ENCODE measurements at places on chromosomes 4 and X.

DNA sequence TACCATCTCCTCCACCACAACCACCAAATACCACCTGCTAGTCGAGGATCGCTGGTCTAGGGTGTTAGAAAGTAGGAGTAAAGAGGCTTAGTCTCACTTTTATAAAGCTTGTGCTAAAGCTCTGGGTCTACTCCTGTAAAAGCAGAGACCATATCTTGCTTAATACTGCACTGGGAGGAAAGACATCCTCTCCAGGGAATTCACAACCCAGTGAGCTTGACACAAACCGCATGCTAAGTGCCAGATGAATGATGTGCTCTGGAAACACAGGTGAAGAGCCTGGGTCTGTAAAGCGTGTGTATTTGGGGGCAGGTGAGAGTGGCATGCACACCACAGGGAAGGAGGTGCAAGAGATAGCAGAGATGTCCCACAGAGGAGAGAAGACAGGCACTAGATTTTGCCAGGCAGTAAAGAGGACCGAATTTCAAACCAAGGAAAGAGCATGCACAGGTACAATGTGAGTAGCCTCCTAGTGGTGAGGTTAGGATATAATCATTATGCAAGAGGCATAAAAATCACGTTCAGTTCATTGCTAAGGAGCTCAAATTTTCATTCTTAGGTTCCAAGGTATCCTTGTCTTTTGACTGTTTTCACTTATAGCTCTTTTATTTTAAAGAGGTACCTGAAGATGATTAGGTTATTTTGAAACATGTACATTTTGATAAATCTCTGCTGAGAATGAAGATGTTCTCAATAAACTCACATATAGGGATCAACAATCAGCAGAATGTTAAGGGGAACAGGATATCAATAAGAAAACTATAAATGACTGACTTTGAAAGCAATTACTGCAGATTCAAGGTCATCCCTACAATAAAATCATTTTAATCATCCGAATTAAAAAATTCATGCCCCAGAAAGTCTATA, 20.7 kb downstream of the TAPT1 start:
- DNase-seq = no peak

DNA sequence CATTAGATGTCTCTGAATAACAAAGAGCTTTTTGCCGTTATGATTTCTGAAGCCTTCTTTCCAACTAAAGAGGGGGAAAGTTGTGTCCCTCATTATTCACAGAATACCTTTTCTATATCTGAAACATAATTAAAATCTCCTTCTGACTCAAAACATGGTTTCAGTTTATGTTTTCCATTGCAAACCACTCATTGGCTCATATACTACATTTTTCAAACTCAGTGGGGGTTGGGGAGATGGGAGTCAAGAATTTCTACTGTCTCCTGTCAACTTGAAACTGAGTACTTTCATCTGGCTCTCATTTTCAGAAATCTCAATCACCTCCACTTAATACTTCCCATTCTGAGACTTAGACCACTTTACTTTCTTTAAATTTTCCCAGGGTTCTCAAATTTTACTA, 1839.5 kb upstream of the PCDH10 start:
- DNase-seq = no peak

DNA sequence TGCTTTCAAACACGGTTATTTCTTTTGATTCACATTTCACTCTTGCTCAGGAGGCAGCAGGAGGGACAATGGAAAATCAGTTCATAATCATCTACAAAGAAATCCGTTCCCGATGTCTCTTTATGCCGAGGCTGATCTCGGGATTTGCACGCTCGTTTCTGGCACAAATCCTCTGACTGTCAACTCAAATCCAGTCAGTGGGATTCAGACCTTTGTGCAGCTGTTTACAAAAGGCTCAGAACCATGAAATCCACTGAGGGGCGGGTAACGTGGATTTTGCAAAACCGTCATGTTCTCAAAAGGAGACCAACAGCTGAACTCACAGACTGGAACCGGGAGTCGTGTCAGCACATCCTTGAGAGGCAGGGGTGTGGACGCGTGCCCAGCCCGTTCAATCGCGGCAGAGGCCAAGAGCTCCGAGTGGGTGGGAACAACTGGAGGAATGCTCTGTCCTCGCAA, 46.4 kb downstream of the ACOX3 start:
- no peak for DNase-seq

DNA sequence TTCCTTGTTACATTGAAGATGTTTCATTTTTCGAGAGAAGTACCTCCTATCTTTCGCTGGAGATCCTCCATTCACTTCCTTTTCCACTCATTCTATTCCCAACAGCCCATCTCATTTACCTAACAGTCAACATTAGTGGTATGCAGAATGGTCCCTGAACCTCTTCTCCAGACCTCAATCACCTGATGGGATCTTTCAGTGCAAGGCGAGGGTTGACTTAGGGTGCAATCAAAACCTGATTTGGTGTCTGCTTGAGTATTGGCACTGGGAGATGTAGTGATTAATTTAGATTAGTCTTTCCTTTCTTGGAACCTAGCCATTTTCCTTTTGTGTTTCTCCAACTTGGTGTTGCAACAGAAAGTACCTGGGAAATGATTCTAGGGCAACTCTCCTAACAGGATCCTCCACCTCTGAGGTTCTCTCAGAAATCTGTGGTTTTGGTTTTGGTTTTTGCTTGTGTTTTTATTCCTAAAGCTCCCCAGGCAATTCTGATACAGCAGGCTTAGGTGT, 18.4 kb downstream of the DDX3X start:
- no peak for DNase-seq

- no peak for DNase-seq
Observed at GRCh38 chrX:7996414-7996813, 69.2 kb upstream of the PNPLA4 start.

GRCh38 chrX:45050558-45050957, 150.1 kb downstream of the DIPK2B start:
- no peak for DNase-seq

DNA sequence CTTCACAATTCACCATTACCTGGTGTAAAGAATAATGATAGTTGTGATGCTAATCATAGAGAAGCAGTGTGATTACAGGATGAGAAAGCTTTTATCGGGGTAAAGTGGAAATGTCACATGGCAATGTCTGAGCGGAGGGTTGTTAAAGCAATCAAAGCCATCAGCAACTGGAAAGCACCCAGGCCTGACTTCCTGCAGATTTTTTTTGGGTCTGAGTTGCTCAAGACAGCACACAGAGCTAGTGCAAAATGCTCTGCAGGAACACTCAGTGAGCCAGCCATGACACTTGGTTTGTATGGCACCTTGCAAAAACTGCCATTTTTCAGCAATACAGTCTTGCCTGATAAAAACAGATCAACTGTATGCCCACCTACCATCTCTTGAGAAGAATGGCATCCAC, 152.9 kb downstream of the COL4A6 start:
- DNase-seq = no peak

GRCh38 chrX:108731153-108731552, 5.2 kb downstream of the IRS4 start:
- no peak for DNase-seq

DNA sequence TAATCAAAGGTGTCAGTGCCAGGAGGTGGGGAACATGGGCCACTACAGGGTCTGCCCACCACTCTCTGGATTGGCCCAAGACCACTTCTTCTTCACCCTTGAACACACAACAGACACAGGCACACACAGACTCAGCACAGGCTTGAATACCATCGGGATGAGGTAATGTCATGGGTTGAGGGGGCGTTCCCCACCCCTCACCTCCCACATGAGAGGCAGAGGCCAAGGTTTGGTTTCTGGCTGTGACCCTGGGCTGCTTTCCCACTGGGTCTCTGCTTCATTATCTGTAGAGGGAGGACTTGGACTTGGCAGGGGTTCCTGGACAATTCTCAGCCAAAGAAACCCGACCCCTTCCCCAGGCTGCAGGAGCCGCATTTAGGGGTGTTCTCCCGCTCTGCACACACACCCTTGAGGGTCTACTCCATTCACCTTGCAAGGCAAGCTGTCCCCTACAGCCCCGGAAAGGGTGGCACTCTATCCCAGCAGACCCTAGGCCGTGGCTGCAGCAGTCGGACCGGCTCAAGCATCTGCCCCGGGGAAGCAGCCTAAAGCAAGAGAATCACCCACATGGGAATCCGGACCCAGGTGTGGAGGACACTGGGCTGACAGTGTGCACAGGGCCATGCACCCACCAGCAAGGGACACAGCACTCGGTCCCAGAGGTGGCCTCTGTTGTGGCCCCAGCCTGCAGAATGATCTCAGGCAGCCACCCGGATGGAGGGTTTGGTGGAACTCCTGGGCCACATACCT, 62.4 kb downstream of the TRMT44 start:
- DNase-seq = no peak

DNA sequence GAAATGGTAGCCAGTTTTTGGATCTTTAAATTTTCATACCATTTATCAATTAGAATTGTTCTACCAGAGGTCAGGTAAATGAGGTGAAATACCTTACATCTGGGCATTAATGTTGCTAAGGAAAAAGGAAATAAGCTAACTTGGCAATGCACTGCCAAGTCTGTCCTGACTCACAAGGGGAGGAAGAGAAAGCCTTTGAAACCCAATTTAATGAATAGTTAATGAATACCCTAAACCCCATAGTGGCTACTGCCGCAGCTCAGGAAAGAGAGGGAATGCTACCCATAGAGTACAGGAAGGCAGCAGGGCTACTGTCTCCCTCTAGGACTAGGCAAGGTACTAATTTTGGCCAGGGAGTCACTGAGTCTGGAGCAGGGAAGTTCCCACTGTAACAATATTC, 16.8 kb upstream of the DHX15 start:
- DNase-seq = no peak

GRCh38 chrX:12771445-12772069, 19.7 kb upstream of the PRPS2 start:
- DNase-seq = peak; percentile 52

DNA sequence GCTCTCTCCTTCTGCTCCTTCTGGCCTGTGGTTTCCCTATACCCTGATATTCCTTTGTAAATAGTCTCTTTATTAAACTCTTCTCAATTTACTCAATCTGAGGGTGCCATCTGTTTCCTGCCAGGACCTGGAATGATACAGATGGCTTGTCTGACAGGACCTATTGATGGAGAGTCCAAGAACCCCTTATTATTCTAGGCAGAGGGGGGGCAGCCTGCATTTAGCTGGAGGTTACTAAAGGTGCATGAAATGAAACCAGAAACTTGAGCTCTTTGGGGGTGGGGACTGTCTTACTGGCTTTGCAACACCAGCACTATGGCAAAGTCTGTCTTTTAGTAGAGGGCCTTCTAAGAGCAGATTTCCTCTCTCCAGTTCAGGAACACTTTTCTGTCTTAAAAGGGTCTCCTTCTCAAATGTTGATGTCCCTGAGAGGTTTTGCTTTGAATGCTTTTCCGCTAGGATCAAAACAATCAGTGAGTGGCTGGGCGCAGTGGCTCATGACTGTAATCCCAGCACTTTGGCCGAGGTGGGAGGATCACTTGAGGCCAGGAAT, 162.5 kb upstream of the MED14 start:
- DNase-seq = no peak

DNA sequence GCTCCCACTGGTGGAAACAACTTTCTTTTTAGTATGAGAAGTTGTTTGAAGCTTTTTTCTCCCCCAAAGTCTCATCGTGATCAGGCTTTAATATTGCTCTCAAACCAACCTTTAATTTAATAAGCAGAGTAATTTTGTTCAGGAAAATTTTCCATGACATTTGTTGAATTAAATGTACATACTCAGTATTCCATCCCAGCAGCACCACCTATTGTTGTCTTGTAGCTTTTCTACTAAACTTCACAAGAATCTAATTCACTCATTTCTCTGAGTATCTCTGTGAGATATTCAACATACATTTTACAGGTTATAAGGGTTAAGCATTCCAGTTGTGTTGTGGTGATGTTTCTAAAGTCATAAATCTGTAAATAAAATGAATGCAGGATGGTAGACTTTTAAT, 218.3 kb upstream of the HAND2 start:
- DNase-seq = no peak

DNA sequence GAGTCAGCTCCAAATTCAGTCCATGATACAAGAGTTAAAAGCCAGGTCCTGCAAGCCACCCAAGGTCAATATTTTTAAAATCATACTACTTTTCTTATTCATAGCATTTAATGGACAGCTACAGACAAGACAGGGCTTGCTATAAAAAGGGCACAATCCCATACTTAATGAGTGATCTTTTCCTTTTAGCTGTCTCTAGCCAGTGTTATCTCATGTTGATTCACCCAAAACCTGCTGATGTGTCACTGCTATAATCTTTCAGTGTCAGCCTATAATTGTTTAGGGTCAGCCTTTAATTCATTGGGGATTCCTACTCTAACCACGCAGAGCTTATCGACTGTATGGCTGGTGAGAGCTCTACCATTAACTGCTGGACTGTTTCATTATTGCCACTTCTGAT, 51.2 kb upstream of the HCCS start:
- no peak for DNase-seq

- DNase-seq = no peak
Observed at GRCh38 chr4:137892134-137892533, 350.0 kb downstream of the SLC7A11 start.

GRCh38 chr4:53804719-53805118, 213.4 kb upstream of the LNX1 start:
- DNase-seq = peak; percentile 69

GRCh38 chrX:23936180-23936579, 28.4 kb downstream of the CXorf58 start:
- DNase-seq = no peak

DNA sequence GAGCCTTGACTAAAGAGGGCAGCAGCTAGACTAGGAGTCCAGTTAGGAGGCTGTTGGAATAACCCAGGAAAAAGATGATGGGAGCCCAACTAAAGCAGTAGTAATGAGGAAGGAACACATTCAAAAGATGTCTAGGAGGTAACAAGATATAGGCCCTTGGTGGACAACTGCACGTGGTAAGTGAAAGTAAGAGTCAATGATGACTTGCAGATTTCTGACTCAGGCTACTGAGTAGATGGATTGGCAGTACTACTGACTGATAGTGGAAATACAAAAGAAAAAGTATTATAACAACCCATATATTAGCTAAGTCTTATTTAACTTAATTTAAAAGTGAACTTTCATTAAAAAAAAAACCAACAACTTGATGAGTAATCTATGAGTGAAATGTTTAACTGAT, 74.0 kb downstream of the PAK3 start:
- DNase-seq = no peak

DNA sequence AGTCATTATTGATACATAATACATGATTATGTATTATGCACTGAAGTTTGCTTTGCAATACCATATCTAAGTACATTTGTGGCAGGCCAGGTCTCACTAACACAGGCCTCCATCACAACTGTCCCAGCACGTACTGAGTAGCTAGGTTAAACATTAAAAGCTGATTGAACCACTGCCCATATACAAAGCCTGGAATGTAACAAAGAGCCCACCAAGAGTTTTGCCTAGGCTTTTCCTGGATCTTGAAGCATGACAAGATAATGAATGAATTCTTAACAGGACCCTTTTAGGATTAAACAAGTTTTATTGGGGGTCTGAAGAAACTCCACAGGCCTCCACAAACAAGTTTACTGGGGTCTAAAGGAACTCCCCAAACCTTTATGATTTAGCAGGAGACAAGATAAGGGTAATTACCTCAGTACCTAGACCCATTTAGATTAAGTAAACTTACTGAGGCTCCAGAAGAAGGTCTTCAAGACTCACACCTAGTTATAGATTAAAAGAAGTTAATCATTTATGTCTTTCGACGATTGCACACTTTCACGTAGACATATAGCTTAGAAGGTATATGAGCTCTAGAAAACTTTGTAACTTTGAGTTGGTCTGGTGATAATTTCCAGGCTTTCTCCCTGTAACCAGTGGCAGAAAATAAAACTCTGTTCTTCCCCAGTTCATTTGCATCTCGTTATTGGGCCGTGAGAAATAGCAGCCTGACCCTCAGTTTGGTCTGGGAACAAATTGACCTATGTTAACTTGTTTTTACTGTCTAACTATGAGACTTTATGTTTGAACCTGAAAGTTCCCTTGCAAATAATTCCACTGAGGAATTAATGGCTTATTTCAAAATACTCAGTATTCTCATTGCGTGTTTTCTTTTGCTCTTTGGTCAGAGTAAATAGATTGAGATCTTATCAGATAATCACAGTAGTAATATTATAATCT, 84.8 kb downstream of the PHEX start:
- DNase-seq = no peak
